Ovary (tissue), 10 donors: ENCODE measurements at places on chromosomes 13 and 19. TPM values are rescaled to one million over a fixed set of nuclear protein-coding genes. Genes with fewer than 3 reads are reported as not detected.
A peak's percentile ranks its signal among the peaks of the same experiment; 100 is the strongest.

DNA sequence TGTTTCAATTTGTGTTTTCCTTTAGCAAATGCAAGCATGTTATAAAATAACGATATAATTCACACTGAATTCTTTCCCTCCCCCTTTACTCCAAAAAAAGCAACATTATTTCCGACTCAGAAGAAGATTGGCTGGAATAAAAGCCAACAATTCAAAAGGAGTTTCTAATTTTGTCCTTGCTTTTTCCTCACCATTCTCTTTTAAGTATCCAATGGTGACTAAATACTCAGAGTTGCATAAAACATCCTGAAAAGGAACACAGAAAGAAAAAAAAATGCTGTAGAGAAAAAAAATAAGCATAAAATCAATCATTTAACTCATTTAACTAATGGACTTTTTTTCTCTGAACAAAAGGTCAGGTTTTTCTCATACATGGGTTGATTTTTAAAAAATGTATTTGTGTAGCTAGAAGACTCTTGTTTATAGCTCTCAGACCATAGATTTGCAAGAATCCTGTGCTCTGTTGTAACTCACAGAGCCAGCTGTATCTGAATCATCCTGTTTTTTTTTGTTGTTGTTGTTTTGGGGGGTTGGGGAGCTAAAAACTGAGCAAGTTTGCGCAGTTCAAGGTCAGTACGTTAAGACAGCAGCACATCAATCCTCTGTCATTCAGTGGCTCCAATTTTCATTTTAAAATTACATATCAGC is 108.1 kb downstream of the PCDH17 start:
- no peaks in the 10 kb centered on the region for H3K4me1 ChIP-seq
- H3K36me3 ChIP-seq: no peaks in the 10 kb centered on the region
- no peak overlapping the region for H3K4me3 ChIP-seq
- no peak overlapping the region for H3K27ac ChIP-seq
- H3K27me3 ChIP-seq: no peaks in the 10 kb centered on the region

GRCh38 chr19:51786646-51787494 is 8.1 kb upstream of the FPR3 start:
- H3K36me3 ChIP-seq: no peaks in the 10 kb centered on the region
- DNase-seq: peak; percentile 38
- peaks cover 2% of the 10 kb centered on the region for H3K4me1 ChIP-seq
- no peaks in the 10 kb centered on the region for H3K27me3 ChIP-seq

GRCh38 chr13:80160110-80160509 is 180.8 kb downstream of the SPRY2 start:
- no peak for DNase-seq
- H3K4me3 ChIP-seq: no peak overlapping the region
- no peak overlapping the region for H3K27ac ChIP-seq
- H3K36me3 ChIP-seq: no peaks in the 10 kb centered on the region
- H3K27me3 ChIP-seq: no peaks in the 10 kb centered on the region
- no peaks in the 10 kb centered on the region for H3K4me1 ChIP-seq

GRCh38 chr13:33865945-33866344 is 48.0 kb downstream of the RFC3 start:
- H3K27ac ChIP-seq: no peak overlapping the region
- no peaks in the 10 kb centered on the region for H3K27me3 ChIP-seq
- DNase-seq: no peak
- no peaks in the 10 kb centered on the region for H3K36me3 ChIP-seq
- H3K4me1 ChIP-seq: no peaks in the 10 kb centered on the region
- no peak overlapping the region for H3K4me3 ChIP-seq

DNA sequence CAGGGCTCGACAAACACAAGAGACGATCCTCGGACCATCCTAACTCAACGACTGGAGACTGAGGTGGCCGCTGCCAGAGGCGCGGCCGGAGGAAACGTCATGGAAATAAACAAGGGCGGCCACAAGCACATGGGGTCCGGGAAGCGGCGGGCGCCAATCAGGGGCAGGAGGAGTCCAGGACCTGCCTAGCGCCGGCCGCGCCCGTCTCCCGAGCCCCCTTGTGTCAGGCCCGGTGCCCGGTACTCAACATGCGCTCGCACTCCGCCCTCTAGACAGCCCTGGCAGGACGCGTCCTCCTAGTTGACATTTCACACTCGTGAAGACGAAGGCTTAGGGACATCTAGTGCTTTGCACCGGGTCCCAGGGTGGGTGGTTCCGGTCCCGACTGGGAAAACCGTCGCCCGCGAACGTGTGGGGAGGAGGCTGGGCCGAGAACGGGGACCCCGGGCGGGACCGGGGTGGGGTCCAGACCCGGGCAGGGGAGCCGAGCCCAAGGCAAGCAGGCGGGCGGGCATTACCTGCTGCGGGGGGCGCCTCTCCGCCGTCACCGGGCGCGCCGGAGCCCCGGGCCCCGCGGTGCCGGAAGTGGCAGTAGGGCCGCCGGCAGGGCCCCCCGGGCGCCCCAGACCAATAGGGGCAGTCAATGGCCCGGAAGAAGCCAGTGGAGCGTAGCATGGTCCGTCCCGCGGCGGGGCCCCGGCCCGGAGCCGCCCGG is 442 bp downstream of the REXO1 start:
- H3K4me3 ChIP-seq: peak overlapping the region; percentile 92
- peaks cover 14% of the 10 kb centered on the region for H3K4me1 ChIP-seq
- peak overlapping the region; percentile 99 for H3K27ac ChIP-seq
- DNase-seq: no peak

GRCh38 chr13:111468037-111468959 is 147.9 kb downstream of the TEX29 start:
- H3K27ac ChIP-seq: no peak overlapping the region
- H3K36me3 ChIP-seq: no peaks in the 10 kb centered on the region
- no peaks in the 10 kb centered on the region for H3K27me3 ChIP-seq
- no peak for DNase-seq

- peak overlapping the region; percentile 16 for H3K4me3 ChIP-seq
- H3K4me1 ChIP-seq: peaks cover 3% of the 10 kb centered on the region
- H3K36me3 ChIP-seq: no peaks in the 10 kb centered on the region
- no peak for DNase-seq
Measured at GRCh38 chr19:2952953-2953481, 8.2 kb upstream of the ZNF77 start.

DNA sequence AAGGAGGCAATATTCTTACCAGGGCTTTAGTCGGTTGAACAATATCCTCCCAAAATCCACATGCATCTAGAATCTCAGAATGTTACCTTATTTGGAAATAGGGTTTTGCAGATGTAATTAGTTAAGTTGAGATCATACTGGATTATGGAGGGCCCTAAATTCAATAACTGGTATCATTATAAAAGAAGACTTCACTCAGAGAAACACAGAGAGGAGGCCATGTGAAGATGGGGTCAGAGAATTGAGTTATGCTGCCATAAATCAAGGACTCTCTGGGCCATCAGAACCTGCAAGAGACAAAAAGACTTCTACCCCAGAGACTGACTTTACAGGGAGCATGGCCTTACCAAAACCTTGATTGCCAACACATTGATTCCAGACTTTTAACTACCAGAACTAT is 1611.1 kb downstream of the SLITRK5 start:
- H3K4me3 ChIP-seq: no peak overlapping the region
- no peaks in the 10 kb centered on the region for H3K4me1 ChIP-seq
- no peaks in the 10 kb centered on the region for H3K36me3 ChIP-seq
- no peak overlapping the region for H3K27ac ChIP-seq
- no peaks in the 10 kb centered on the region for H3K27me3 ChIP-seq

DNA sequence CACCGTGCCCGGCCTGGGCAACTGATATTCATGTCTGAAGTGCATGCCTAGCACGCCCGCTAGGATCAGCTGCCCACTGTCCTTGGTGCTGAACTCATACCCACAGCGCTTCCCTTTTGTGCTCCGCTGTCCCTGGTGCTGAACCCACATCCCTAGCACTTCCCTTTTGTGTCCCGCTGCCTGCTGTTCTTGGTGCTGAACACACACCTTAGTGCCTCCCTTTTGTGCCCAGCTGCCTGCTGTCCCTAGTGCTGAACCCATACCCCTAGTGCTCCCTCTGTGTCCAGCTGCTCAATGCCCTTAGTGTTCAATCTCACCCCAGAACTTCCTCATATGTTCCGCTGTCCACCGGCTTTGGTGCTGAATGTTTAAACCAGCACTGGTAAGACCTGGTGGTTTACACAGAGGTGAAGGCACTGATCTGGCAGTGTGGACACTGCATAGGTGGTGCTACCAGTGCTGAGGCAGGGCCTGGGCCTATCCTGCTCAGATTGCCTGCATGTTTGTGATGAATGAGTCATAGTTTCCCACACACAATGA is 26.3 kb upstream of the SIGLEC11 start:
- H3K4me3 ChIP-seq: no peak overlapping the region
- no peaks in the 10 kb centered on the region for H3K27me3 ChIP-seq
- no peak overlapping the region for H3K27ac ChIP-seq
- DNase-seq: peak; percentile 94

The ZNF470 gene
- 5.4 TPM for polyA plus RNA-seq

The UHRF1 gene
- 0.42 TPM for polyA plus RNA-seq

The CLN5 gene
- polyA plus RNA-seq: 52.2 TPM

The MCF2L gene
- 5.6 TPM for polyA plus RNA-seq

The CYP4F8 gene
- not detected for polyA plus RNA-seq

The CPT1C gene
- polyA plus RNA-seq: 9.4 TPM
